ENCODE measurements at places on chromosomes 6 and 20.

GRCh38 chr6:51613558-51613957 lies 473.9 kb downstream of the PKHD1 start:
- DNase-seq, result no peak

GRCh38 chr6:16873698-16874097 lies 112.4 kb upstream of the ATXN1 start:
- DNase-seq, result no peak

- DNase-seq, result no peak
Observed at GRCh38 chr20:22462975-22463914, 121.1 kb downstream of the FOXA2 start.

- no peak for DNase-seq
Observed at GRCh38 chr20:14521016-14521415, 183.6 kb upstream of the FLRT3 start.

- no peak for DNase-seq
Observed at GRCh38 chr6:41025966-41026530, 13.0 kb downstream of the UNC5CL start.

DNA sequence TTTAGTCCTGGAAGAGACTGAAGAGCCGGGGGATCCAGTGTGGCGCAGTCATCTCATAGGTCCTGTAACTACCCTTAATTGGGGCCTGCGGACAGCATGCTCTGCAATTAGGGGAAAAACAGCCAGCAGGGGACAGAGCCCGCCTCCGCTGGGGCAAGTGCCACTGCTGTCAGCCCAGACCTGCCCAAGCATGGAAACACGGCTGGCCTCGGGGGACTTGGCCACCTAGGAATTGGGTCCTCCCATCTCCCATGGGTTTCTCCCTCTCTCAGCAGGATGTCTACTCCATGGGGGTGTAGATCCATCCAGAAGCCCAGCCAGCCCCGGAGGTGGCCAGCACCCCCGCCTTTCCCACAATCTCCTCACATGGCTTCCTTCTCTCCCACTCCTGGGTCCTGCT lies 3.6 kb downstream of the GHRH start:
- DNase-seq, result no peak

GRCh38 chr6:6655805-6656251 lies 67.3 kb downstream of the LY86 start:
- DNase-seq, result no peak

- DNase-seq, result no peak
Observed at GRCh38 chr6:43274916-43275597, 23.0 kb upstream of the SLC22A7 start.

DNA sequence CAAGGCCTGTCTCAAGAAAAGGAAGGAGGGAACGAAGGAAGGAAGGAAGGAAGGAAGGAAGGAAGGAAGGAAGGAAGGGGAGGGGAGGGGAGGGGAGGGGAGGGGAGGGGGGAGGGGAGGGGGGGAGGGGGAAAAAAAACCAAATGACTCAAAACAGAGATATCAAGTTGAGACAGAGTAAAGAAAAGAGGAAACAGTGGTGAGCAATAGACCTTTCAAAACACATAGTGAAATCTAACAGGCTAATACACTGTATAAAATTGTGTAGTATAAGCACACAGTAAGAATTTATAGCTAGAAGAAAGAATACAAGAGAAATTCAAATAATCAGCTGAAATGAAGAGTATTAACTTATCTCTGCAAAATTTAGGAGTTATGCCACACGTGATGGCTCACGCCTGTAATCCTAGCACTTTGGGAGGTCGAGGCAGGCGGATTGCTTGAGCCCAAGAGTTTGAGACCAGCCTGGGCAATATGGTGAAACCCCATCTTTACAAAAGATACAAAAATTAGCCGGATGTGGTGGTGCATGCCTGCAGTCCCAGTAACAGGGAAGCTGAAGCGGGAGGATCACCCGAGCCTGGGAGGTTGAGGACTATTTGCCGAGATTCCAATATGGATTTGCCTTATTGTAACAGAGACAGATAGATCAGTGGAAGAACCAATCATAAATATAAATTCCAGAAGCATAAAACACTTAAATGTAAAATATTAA lies 123.2 kb downstream of the PRND start:
- no peak for DNase-seq

- no peak for DNase-seq
Observed at GRCh38 chr6:169087443-169088041, 166.1 kb downstream of the THBS2 start.

DNA sequence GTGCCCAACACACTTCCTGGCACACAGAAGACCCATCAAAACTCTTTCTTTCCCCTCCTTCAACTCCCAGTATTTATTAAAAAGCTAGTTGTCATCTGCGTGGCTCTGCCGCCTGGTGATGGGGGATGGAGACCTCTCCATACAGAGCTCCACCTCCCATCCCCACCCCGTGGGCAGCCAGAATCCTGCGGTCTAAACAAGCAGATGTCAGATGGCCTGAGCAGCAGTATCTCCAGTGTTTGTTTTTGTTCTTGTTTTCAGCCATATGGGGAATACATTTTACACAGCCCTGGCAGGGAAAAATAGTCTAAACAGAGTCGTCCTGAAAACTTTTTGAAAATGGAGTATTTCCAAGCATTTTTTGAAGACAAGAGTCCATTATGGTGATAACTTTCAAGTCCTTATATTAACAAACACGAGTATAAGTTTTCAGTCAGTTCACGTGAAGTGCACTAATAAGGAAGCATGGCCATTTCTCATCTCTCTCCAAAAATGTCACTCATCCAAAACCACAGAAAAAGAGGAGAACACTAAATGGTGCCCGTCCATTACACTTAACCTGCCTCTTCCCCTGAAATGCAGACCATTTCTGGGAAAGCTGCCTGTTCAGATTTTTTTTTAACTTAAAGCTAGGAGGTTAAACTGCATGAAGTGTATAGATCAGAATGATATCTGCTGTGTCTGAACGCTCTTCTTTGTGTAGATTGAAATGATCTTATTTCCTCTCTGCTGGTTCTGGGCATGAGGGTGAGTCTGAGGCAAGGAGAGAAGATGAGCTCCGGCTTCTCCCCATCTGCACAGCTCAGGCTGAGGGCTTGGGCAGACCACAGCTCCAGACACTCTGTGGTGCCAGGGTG lies 91.0 kb downstream of the TCP11 start:
- DNase-seq, result peak; percentile 82

DNA sequence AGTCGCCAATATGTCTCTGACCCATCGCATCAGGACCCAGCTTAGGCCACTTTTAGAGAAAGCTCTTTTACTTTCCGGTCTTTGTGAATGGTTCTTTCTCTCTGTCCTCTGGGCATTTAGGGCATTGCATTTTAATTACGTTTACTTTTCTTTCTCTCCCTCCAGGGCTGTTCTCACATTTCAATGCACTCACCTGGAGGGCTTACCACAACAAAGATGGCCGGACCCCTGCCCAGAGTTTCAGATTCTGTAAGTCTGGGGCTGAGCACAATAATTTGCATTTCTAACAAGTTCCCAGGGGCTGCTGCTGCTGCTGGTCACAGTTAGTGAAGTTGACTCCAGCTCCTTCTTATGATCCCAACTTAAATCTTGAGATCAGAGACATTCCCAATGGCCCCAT lies 3.0 kb downstream of the ANKRD66 start:
- no peak for DNase-seq

- peak; percentile 95 for DNase-seq
Observed at GRCh38 chr6:37171970-37172812, 2.2 kb downstream of the PIM1 start.

GRCh38 chr6:135586388-135586787 lies 88.8 kb upstream of the AHI1 start:
- no peak for DNase-seq

GRCh38 chr6:74755196-74755595 lies 450.7 kb downstream of the COL12A1 start:
- DNase-seq, result no peak

- DNase-seq, result no peak
Observed at GRCh38 chr20:21707267-21707666, 1.8 kb downstream of the PAX1 start.

- DNase-seq, result no peak
Observed at GRCh38 chr6:67914419-67914818, 720.7 kb upstream of the ADGRB3 start.

DNA sequence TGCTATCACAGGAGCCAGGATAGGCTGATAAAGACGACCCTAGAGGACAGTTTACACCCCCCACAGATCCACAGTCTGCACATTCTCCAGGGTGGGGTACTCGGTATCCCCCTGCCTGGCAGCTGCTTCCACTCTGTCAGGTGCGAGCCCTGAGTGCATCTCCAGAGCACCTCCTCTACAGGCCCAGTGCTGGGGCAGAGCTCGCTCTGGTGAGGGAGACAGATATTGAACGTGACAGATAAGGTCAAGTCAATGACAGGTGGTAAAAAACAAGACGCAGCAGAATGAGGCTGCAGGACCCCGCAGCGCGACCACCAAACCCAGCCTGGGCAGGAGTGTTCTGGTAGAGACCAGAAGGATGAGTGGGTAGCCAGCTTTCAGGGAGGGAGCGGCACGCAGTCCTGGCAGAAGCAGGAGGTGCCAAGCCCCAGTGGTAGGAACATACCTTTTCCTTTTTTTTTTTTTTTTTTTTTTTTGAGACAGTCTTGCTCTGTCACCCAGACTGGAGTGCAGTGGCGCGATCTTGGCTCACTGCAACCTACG lies 12.4 kb upstream of the MYL9 start:
- no peak for DNase-seq

DNA sequence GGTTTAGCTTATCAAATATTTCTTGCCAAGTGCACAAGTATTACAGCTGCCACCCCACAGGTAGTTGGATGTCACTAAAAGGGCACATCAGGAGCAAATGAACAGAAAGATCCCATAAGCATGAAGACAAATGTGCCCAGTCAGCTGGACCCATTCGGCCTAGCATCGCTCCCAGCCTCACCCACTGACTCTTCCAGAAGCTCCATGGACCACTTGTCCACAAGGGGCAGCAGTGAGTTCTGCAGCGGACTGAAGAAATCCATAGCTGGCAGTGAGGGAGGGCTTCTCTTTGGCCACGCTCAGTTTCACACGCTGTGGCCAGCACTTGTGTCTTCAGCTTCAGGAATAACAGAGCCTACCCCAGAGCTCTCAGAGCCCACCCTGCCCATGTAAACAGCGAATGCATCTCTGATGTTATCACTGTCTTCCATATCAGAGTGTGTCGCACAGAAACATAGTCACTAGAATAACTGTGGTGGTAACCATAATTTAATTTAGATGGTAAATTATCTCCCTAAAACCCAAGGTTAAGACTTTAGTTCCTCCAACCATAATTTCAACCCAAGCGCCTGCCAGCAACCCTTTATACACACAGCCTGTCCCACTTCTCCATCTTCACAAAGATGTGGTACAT lies 15.8 kb downstream of the CGA start:
- DNase-seq, result peak; percentile 66

- DNase-seq, result no peak
Observed at GRCh38 chr6:125512621-125513020, 210.9 kb upstream of the HDDC2 start.

DNA sequence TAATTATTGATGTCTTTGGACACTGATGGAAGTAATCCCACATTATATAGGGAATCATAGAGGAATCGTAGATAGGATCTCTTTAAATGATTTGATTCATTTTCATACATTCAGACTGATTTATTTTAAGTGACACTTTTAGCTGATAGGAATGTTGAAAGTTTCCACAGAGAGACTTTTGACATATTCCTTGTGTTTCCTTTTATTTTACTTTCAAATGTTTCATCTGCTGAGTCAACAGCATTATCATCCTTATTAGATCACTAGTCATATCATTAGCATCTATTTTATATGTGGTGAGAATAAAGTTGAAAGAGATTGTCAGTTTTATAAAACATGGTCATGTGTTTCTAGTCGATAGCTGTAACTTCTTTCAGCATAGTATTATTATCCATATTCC lies 13.4 kb downstream of the DCBLD1 start:
- no peak for DNase-seq

DNA sequence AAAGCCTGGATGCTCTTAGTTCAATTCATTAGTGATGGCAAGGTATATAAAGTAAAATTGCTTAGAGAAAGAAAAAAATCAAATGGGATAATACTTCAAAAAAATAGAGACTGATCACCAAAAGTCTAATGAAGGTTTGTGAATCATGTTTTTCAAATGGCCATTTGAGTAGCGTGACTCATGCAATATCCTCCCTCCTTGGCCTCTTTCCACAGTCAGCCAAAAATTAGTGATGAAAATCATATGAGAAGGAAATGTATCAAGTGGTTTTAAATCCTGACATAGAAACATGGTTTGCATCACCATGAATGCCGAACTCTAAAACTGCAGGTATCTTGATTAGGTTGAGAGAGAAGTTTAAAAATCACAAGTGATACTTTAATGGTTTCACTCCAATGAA lies 1.2 kb upstream of the COL19A1 start:
- DNase-seq, result peak; percentile 33

- peak; percentile 58 for DNase-seq
Observed at GRCh38 chr6:26044140-26045064, 42.8 kb upstream of the HFE start.

DNA sequence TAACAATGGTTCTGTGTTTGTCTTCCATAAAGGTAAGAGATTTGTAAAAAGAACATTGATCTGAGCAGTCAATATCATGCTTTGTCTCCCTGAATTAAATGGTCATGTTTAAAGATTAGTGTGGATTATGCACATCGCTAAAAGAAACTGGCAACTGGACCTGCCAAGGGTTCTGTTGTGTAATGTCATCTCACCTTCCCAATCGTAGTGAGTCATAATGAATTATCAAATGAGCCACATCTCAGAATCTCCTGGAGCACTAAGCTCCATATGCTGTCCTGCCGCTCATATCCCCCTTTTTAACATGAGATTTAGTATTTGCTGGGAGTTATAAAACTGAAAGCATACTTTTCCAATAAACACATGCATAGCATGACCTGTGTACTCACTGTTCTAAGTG lies 187.0 kb upstream of the OPRM1 start:
- no peak for DNase-seq

DNA sequence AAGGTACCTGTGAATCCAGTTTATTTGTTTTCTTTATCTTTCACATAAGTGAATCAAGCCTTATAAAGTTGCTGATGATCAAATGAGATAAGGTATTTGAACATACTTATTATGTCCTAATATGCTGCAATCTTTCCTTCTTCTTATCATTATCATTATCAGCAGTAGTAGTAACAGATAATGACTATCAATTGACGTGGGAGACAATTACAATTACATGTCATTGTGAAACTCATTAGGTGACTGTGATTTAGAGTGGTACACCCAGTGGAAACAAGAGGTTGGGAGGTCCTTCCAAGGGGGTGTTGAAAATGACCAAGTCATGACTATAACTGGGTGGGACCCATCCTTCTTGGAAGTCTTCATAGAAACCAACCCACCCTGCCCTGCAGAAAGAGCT lies 2.8 kb downstream of the CLIC5 start:
- DNase-seq, result no peak

GRCh38 chr20:1185316-1185741 lies 548 bp upstream of the TMEM74B start:
- no peak for DNase-seq
